ENCODE measurements at places on chromosomes 3 and 15. TPM values are rescaled to one million over a fixed set of nuclear protein-coding genes. Genes with fewer than 3 reads are reported as not detected.

DNA sequence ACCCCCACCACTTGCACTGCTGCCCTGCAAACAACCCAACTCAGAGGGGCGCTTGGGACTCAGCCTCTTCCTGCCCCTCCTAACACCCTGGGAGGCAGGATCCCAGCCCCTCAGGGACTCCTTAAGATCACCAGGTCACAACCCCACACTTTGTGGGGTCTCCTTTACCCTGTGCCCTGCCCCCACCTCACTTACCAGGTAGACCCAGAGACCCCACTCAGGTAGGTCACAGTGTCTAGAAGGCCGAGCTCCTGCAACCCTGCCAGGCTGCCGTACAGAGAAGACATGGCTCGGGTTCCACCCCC is 9.1 kb downstream of the PLA2G4F start:
- no peak for DNase-seq

The HIGD2B gene
- polyA plus RNA-seq, result not detected

- no peak for DNase-seq
Measured at GRCh38 chr15:100775581-100776185, 103.9 kb upstream of the ALDH1A3 start.

DNA sequence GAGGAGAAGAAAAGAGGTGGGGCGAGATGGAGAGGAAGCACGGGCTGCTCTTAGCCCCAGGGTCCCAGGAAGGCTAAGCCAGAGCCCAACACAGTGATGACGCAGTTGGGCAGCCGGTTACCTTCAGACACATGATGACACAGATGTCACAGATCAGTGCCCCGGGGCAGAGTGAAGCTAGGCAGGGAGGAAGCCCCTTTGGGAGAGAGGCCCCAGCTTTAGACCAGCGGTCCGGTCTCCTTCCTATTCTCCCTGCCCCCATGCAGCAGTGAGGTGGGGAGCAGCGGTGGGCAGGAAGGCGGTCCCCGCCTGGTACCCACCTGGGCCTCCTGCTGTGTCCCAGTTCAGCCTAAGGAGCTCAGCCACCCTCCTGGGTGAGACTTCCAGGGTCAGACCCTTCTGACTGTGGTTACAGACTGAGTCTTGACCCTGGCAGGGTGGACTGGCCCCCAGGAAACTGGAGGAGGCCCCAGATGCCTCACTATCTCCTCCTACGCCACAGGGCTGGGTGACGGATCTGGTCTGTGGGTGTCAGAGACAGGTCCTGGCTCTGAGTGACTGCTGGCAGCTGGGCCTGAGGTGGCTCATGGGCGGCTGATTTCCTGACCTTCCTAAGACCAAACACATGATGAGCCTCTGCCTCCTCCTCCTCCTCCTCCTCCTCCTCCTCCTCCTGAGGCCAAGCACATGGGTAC is 38.8 kb upstream of the LINGO1 start:
- DNase-seq, result no peak

DNA sequence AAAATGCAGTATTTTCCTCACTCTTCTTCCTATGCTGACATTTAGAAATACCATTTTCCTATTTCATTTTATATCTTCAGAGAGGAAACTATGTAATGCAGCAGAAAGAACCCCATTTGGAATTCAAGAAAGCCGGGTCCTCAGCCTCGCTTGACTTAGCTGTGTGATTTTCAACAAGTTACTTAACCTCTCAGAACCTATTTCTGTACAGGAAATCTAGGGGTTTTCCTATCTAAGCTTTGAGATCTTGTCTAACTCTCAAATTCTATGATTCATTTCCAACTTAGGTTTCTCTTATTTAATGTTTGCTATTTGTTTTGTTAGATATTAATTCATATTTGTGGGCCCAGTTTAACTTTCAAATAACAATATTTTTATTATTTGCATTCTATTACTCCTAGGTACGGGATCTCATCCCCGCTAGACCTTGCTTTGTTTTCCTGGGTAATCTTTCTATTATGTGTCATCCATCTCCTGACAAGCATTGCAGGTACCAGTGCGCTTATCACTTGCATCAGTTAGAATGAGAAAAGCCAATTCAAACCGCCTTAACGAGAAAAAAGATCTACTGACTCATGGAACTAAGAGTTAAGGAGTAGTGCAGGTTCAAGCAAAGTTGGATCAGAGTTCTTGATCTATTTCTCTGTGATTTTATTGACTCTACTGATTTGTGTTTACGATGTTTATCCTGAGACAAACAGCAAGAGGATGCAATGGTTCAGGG is 70.6 kb upstream of the BHLHE40 start:
- no peak for DNase-seq

The ALDH1A3 gene
- polyA plus RNA-seq, result 4.2 TPM

GRCh38 chr3:9897408-9898372 is 5.0 kb upstream of the IL17RE start:
- peak; percentile 64 for DNase-seq

- DNase-seq, result no peak
Measured at GRCh38 chr15:94968133-94968532, 736.8 kb downstream of the MCTP2 start.

DNA sequence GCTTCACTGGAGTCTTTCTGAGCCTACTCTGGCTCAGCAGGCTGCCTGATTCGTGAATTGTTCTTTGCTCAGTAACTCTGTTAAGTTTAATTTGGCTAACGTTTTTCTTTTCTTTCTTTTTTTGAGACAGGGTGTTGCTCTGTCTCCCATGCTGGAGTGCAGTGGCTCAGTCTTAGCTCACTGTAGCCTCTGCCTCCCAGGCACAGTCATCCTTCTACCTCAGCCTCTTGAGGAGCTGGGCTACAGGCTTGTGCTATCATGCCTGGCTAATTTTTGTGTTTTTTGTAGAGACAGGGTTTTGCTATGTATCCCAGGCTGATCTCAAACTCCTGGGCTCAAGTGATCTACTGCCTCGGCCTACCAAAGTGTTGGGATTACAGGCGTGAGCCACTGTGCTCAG is 165.0 kb downstream of the PEX5L start:
- no peak for DNase-seq

DNA sequence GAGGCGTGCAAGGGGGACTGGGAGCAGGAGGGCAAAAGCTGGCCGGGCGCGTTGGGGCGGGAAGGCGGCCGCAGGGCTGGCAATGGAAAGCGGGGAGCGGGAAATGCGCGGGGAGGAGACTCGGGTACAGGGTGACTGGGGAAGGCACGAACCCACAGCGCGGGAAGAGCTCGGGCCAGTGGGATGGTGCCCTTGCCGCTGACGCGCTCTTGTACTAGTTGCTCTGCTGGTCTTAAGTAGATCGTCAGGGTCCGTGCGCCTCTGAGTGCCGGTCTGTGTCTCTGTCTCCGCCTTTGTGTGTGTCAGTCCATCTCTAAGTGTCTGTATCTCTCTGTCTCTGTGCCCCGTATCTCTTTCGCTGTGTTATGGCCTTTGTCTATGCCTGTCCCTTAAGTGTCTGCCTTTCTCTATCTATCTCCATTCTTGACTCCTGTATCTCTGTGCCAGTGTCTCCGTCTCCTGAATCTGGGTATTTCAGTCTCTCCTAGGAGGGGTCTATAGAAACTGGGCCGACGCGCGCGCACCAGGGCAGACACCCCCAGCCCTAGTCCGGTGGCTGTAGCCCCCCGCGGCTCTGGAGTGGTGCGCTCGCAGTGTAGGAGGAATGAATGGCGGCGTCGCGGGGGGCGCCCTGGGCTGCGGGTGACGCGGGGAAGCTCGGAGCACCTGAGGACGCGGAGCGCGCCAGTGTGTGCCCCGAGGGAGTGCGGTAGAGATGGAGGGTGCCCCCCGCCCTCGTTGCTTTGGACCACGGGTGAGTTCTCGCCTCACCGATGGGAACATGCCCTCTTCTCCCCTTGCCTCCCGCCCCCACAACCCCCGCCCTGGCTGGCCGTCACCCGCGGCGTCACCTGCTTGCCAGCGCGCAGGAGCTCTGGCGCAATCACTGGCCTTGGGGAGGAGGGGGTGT is 756 bp upstream of the CAMK2N2 start:
- peak; percentile 32 for DNase-seq

GRCh38 chr3:175383371-175383770 is 524.2 kb downstream of the NAALADL2 start:
- DNase-seq, result no peak

GRCh38 chr15:44066211-44066827 is 128.8 kb downstream of the FRMD5 start:
- DNase-seq, result peak; percentile 75

DNA sequence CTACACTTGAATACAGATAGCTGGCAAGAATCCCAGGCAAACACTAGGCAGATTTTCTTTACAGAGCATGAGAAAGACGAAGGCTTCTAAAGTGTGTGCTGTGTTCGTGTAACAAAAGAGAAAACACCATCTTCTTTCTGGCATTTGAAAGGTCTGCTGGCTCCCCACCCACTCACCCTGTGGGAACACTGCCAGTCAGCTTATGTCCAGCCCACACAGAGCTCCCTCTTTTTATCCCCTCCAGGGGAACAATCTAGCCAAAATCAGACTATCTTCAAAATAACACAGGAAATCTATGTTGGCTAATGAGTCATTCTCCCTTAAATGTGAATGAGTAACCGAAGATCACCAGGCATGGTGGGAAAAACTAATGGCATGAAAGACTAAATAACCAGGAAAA is 45.6 kb upstream of the PAQR5 start:
- DNase-seq, result peak; percentile 76

The POPDC2 gene
- polyA plus RNA-seq, result 0.26 TPM

- no peak for DNase-seq
Measured at GRCh38 chr3:154191520-154191919, 70.3 kb downstream of the ARHGEF26 start.

DNA sequence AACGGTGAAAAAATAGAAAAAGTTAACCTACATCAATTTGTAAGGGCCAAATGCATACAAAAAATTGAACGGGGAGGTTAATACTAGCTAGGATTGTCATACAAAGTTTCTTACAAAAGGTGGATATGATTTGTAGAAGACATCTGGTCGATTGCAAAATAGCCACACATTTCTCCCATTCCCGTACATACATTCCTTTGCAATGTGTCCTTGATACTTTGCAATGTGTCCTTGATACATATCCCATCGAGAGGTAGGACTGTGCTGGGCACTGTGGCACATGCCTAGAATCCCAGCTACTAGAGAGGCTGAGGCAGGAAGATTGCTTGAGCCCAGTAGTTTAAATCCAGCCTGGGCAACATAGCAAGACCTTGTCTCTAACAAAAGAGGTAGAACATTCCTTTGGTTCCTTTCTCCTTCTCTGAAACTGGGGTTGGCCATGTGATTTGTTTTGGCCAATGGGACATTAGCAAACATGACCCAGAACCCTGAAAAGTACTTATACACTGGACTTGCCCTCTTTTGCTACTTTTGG is 9.5 kb downstream of the TTBK2 start:
- peak; percentile 44 for DNase-seq

GRCh38 chr3:169303660-169304059 is 359.9 kb downstream of the MECOM start:
- DNase-seq, result no peak

- no peak for DNase-seq
Measured at GRCh38 chr3:492586-493316, 296.2 kb downstream of the CHL1 start.

DNA sequence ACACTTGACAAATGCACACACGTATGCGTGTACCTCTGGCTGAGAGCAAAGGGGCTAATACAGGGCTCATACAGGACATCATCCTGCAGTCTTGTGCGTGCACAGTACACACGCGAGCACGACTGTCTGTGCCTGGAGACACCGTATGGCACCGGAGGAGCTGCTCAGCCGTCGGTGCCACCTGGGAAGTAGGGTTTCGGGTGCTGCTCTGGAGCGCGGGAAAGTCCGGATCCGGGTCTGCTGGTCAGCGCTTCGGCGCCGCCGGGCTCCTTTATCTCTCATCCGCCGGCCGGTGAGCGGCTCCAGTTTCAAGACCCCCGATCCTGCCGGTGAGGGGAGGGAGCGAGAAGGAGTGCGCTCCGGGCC is 9.3 kb downstream of the FOXL2 start:
- DNase-seq, result no peak

GRCh38 chr15:95610945-95611344 is 719.6 kb upstream of the NR2F2 start:
- DNase-seq, result no peak

- no peak for DNase-seq
Measured at GRCh38 chr3:127214975-127215374, 22.0 kb downstream of the PRR23E start.

- no peak for DNase-seq
Measured at GRCh38 chr3:58403513-58404109, 30.0 kb downstream of the PDHB start.

The MEGF11 gene
- polyA plus RNA-seq, result not detected

DNA sequence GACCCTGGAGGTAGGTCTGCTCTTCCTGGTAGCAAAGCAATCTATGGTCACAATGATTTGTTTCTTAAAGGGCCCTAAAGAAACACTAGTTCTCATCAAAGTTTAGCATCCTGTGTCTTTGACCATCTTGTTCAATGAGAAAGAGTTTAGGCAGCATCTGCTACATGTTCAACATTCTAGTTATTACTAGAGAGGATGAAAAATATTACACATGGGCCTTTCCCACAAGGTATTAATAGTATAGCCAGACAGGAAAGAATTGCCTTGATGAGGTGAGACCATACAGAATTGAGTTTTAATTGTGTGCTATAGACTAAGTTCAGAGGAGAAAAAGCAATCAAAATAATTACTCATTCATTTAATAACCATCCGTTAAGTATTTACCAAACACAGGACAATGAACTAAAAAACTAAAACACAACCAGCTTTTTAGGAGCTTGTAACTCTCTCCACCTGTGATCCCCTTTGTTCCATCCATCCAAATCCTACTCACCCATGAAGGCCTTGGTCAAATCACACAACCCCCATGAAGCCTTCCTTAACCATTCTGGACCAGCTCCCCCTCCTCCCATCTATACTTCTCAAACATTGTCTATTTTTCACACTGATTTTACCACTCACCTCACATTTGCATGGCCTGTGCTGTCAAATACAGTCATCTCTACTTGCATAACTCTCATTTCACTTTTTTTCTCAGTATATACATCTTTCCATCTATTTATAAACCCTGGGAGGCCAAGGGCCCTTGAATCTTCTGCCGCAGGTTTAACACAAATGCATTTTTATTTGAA is 122.9 kb downstream of the RORA start:
- DNase-seq, result no peak

The PRSS50 gene
- polyA plus RNA-seq, result not detected

All from fibroblast of lung (primary cell).